ENCODE measurements at places on chromosomes 3 and 15. TPM values are rescaled to one million over a fixed set of nuclear protein-coding genes. Genes with fewer than 3 reads are reported as not detected.

GRCh38 chr3:161531930-161532329 lies 35.3 kb downstream of the OTOL1 start:
- no peak for DNase-seq

DNA sequence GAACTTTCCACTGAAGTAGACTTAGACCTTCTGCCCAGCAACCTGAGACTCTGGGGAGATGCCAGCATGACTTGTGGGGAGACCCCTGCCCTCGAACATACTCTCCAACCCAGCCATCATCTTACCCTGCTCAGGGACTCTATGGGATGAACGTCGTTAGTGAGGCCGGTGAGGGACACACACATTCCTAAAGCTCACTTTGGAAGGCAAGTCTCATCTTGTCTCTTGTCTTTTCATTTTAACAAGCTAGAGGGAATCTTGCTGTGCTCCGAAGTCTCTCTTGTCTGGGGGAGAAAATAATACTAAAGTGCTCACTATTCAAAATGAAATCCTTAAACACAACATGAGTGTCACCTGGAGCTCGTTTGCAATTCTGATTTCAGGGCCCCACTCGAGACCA lies 239.5 kb upstream of the HES1 start:
- DNase-seq = no peak

GRCh38 chr15:88844749-88845386 lies 41.6 kb downstream of the ACAN start:
- DNase-seq = no peak

- no peak for DNase-seq
Measured at GRCh38 chr15:50209809-50210208, 27.8 kb downstream of the SLC27A2 start.

DNA sequence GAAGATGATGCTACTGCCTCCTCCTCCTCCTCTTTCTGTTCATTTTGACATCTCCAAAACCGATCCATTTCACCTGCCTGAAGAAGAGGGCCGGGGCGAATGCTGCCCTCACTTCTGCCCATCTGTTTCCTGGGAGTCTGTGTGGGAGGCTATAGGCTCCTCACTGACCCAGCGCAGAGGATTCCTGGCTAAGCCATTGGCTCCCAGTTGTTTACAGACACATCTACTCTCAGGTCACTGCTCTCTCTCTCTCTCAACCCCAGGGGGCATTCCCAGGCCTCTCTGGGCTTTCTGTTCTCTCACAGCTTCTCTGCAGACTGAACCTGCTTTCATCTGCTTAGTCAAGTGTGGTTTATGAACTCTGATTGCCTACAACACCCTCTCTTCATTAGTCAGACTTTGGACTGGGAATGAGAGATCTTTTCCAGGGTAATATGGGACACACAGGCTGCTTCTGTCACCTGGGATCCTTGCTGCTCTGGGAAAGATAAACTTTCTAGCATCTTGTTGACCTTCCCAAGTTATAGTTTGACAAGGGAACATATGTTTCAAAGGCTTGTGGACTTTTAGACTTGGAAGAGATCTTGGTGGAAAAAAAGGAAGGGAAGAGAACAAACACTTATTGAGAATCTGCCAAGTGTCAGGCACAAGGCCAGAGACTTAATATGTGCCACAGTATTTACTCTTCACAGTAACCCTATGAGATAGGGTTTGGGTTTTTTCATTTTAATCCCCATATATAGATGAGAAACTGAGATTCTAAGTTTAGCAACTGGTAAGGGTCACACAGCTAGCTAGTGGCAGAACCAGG lies 30.2 kb upstream of the USP3 start:
- no peak for DNase-seq

GRCh38 chr3:151382671-151383070 lies 1.9 kb downstream of the P2RY12 start:
- DNase-seq = no peak

MTFMT gene
- polyA plus RNA-seq = 5.3 TPM
